ENCODE measurements at places on chromosomes 16 and 17.
A peak's percentile ranks its signal among the peaks of the same experiment; 100 is the strongest.

GRCh38 chr16:87286839-87287626 lies 30.2 kb downstream of the C16orf95 start:
- DNase-seq, result no peak

DNA sequence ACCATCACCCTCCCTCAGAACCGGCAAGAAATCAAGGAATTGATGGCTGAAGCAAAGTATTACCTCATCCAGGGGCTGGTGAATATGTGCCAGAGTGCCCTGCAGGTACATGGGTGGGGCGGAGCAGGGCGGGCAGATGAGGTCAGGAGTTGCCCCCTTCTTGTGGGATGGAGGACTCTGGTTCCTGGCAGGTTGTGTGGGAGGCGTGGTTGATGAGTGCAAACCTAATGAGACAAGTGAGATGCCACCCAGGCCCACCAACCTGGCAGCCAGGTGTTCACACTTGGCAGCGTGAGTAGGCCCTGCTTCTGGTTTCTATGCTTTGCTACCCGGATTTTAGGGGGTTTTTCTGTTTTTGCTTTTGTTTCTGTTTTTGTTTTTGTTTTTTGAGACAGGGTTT lies 4.8 kb downstream of the TNFAIP1 start:
- no peak for DNase-seq

GRCh38 chr16:29198731-29199521 lies 207.6 kb downstream of the NPIPB11 start:
- DNase-seq, result no peak

GRCh38 chr16:59634951-59635350 lies 900.8 kb upstream of the GOT2 start:
- no peak for DNase-seq

GRCh38 chr17:60573236-60574051 lies 26.5 kb upstream of the PPM1D start:
- DNase-seq, result no peak

DNA sequence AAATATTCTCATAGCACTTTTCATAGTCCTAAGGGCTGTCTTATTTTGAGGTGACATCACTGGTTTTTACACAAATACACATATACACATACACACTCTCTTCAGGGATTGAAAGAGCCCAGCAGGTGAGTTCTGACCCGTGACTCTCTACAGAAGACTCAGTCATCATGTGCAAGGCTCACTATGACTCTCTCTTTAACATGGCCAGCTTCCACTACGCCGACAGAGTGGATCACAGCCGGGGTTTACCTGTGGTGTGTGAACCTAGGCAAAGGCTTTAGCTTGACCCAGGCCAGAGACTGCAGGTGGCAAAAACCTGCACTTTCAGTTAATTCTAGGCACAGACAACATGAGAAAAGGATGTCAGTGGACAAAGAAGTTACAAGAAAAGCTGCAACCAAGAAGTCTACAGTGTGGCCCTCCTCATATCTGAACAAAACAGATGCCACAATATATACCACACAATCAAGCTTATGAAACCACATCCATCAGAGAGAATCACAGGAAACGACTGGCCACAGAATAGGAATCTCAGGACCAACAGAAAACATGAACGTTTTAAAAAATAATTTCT lies 56.5 kb downstream of the CYTH1 start:
- DNase-seq, result peak; percentile 67

GRCh38 chr16:31183432-31184428 lies 3.8 kb downstream of the FUS start:
- DNase-seq, result no peak

GRCh38 chr17:66939461-66940114 lies 24.9 kb upstream of the CACNG4 start:
- DNase-seq, result no peak
